ENCODE measurements at places on chromosomes 6 and 20. TPM values are rescaled to one million over a fixed set of nuclear protein-coding genes. Genes with fewer than 3 reads are reported as not detected.

DNA sequence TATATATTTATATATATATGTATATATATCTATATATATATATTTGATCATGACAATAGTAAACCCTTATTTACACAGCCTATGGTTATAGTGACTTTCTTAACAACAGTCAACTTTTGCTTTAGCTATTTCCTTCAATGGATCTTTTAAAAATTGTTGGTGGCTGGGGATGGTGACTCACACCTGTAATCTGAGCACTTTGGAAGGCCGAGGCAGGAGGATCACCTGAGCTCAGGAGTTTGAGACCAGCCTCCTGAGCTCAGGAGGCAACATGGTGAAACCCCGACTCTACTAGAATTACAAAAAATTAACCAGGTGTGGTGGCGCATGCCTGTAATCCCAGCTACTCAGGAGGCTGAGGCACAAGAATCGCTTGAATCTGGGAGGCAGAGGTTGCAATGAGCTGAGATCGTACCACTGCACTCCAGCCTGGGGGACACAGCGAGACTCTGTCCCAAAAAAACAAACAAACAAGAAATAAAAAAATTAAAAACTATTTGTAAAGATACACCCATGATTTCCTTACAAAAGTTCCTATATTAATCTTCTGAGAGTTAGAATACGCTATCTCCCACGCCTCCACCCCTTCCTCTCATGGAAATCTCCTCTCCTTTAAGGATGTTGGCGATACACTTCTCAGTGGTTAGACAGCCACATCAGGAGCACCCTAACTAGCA, 29.2 kb upstream of the CNKSR3 start:
- DNase-seq: no peak

DNA sequence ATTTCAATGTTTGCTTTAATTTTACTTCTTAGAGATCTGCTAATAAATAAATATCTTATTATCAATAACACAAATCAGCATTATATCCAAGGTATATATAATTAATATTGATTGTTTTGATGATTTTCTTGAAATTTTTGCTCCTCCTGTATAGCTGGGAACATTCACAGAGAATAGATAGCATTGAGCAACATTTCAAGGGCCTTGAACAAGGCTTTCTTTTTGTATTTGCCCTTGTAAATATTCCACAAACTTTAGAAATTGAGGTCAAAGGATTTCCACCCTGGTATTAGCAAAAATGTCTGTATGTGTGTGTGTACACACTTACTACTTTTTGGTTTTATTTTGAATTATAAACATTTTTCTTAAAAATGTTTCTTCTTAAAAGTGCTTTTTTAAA, 205.6 kb downstream of the EYA4 start:
- DNase-seq: no peak

DNA sequence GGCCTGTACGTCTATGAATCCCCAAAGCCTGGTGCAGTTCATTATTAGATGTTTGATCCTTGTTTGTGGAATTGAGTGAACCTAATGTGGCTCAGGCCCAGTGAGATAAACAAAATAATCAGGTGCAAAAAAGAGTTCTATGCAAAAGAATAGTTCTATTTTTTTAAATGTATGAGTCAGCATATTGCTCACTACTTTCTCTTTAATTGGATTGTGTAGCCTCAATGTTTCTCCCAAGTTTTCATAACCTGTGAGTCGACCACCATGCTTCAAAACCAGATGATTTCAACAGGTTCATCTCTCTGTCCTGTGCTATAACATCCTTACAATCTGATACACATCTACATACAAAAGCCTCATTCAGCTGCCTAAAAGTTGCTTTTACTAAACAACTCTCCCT, 116.5 kb upstream of the HDAC2 start:
- DNase-seq: no peak

- no peak for DNase-seq
These were observed 729.5 kb downstream of the KIF16B start for GRCh38 chr20:15843777-15844176.

DNA sequence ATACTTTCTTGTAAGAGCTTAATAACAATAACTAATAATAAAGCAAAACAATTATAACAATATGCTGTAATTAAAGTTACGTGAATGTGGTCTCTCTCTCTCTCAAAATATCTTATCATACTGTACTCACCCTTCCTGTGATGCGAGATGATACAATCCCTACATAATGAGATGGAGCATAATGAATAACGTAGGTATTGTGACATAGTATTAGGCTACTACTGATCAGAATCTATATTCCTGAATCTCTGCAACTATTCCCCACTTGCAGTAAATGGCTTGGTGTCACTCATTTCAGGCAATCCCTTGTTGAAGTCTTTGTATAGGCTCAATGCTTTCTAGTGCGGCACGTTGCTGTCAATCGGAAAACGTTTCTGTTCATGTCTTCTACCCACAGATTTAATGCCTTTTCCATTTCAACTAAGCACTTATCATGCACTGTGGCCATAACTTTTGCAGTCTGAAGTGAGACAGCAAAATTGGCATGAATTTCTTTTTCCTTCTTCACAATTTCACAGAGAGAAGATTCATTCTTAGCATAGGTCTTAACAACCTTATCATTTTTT, 32.3 kb downstream of the MOXD1 start:
- no peak for DNase-seq

DNA sequence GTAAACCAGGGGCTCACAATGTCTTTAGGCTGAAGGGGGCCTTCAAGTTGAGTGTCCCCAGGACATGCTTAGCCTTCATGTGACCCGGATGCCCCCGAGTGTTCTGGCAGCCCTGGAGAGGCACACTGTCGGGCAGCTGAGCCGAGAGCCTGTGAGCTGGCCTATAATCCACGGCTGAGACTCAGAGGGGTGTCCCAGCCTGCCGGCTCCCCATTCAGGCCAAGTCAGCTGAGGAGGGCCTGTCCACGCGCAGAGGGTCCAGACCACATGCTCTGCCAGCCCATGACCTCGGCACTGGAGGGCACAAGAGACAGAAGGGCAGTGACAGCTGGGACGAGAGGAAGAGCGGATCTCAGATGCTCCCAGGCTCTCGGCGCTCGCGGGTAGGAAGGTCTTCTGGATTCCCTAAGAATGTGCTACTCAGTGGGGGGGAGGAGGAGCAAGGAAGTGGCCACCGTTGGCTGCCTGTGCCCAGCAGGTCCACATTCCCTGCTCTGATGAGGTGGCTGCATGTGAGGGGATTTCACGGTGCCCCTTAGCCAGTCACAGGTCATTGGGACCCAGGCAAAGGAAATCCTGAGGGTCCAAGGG, 224.7 kb downstream of the NRN1 start:
- DNase-seq: no peak

DNA sequence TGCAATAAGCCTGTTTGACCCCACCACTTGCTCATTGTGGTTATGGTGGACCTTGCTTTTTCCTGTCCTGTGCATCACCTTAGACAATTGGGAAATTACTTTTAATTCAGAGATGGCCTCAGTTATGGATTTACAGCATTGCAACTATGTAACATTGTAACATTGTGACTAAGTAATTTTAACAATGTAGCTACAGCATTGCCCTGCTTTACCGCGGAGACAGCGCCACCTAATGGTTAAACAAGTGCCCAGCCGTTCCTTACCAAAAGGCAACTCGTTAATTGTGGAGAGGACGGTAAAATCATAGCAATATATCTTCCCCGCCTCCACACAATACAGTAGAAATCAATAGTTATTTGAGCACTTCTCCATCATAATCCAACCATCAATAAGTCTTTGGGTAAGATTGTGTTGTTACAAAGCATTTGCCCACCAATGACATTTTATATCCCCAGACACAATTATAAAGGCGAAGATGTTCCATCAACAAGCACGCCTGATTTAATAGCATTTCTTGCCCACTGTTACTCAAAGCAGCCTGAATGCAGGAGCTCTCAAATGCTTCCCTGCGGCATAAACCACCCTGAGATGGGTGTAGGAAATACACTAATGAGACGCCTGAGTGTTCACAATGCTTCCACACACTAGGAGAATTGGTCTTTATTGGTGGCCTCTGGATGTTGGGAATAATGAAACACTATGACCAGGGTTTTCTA, 93.7 kb downstream of the PROKR2 start:
- DNase-seq: no peak

DNA sequence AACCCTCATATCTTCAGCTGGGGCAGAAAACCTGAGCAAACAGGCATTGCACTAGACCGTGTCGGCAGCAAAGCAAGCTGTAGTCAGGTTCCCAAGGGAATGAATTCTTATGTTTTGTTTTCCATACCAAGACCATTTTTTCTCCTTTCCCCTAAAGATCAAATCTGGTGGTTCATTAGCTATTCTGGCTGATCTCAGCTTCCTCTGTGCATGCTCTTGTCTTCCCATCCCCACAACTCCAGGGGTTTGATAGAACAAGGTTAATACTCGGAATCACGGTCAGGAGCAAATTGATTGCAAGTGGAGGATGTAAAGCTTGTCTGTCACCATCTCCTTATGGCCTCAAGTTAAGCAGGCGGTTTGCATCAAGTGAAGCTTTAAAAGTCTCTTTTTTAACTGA, 778.8 kb downstream of the KIF16B start:
- DNase-seq: no peak

GRCh38 chr20:29689411-29690225, 1567.8 kb upstream of the DEFB115 start:
- no peak for DNase-seq

DNA sequence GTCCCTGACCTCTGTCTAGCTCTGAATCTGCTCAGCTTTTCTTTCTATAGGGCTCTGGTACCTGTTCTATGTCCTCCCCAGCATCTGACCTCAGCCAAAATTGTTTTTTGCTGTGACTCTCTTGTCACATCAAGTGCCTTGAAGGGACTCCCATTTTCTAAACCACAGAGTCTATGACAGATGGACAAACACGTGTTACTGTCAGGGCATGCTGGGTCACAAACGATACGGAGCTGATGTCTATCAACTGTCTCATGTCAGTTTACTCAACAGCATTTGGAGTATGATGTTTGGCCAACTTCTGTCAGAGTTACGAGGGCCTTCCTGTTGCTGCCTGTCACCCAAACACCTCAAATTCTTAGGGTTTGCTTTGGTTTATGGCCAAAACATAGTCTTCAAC, 20.5 kb downstream of the ID4 start:
- no peak for DNase-seq

- DNase-seq: no peak
These were observed 16.5 kb upstream of the AAR2 start for GRCh38 chr20:36219671-36220220.

GRCh38 chr20:701401-702129, 26.0 kb upstream of the SCRT2 start:
- DNase-seq: no peak

GRCh38 chr6:163384510-163384909, 30.0 kb upstream of the QKI start:
- no peak for DNase-seq

UBD gene
- not detected for total RNA-seq

BEND3 gene
- total RNA-seq: 0.56 TPM

LY6G6C gene
- 1.3 TPM for total RNA-seq

ATP6V1G2 gene
- 1.2 TPM for total RNA-seq

CRISP2 gene
- not detected for total RNA-seq

FRS3 gene
- total RNA-seq: 2.6 TPM

BPI gene
- not detected for total RNA-seq

BIRC7 gene
- total RNA-seq: not detected

All from right atrium auricular region (tissue), 2 donors.